ENCODE measurements at places on chromosomes 1 and 21.
A peak's percentile ranks its signal among the peaks of the same experiment; 100 is the strongest.

- DNase-seq, result no peak
Observed at GRCh38 chr1:178986204-178986603, 39.5 kb upstream of the FAM20B start.

DNA sequence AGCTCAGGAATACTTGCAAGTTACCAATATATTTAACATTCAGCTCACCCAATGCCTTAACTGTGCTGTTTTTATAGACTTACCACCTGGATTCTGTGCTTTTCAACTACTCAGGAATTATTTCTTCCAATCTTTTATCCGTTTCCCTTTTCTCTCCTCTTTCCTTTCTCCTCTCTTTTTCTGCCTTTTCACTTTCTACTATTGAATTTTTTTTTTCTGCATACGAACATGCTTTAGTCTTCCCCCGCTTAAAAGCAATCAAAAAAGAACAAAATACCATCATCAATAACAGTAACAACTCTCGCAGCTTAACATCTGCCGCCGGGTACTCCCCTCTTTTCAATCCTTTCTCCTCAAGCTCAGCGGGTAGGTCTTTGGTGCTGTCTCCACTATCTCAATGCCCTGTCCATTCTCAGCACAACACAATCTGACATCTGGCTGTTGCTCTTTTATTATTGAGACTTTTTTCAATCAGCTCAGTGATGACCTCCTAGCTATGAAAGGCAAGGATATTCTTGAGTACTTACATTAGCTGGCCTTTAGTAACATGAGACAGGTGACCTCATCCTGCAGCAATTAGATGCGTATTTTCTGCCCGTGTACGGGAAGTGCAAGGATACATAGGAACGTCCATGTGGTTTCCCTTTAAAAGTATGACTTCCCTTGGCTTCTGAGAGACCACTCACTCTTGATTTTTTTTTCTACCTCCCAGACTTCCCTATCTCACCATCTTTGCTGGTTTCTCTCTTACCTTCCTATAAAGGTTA is 40.2 kb upstream of the SIPA1L2 start:
- DNase-seq, result no peak

DNA sequence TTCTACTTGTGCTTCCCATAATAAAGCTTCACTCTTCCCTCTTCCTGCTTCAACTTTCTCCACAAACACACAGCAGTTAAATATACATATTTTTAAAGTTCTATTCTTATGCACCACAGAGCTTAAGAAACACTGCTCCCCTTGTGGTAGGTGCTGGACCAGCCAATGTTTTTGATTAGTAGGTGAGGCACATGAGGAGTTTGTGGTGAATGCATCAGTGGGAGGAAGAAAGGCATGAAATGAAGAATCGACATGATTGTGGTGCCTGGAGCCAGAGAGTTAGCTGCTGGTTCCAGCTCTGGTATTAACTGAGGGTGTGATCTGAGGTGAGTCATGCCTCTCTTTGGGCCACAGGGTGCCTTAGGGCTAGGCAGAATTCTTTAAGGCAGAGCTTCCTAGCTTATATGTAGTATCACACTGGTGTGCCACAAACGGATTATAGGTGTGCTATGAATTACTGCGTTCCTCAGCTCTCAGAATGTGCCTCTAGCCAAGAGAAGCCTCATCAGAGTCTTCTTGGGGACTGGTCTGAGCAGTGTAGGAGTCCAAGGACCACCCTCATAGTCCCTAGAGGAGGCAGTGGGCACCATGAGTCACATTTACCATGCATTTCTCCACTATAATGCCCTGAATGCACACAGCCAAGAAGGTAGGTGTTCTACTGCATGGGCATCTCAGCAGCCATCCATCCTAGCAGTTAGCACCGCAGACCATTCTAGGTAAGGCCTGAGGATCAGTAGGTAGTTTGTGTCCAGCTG is 97.4 kb upstream of the SGIP1 start:
- peak; percentile 8 for DNase-seq

GRCh38 chr1:206684478-206685333 is at the start of gene MAPKAPK2:
TSS of gene MAPKAPK2 (plus strand) at chr1:206684905. CDS start at chr1:206685230, 325 bp downstream.
- peak; percentile 99 for DNase-seq

- DNase-seq, result no peak
Observed at GRCh38 chr1:65026235-65026634, 59.9 kb upstream of the JAK1 start.

DNA sequence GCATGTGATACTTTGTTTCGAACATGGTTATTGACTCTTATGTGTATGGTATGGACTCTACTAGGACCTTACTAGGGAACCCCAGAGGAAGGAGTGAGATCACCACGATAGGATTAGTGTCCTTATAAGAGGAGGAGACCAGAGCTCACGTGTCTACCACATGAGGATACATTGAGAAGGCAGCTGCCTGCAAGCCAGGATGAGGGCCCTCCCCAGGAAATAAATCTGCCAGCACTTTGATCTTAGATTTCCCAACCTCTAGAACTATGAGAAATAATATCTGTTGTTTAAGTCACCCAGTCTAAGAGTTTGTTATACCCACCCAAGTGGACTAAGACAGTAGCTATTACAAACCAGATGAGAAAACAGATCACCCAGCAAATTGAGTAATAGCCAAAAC is 559.3 kb upstream of the USP24 start:
- no peak for DNase-seq

GRCh38 chr21:35981514-35982070 is 78.7 kb downstream of the SETD4 start:
- no peak for DNase-seq

DNA sequence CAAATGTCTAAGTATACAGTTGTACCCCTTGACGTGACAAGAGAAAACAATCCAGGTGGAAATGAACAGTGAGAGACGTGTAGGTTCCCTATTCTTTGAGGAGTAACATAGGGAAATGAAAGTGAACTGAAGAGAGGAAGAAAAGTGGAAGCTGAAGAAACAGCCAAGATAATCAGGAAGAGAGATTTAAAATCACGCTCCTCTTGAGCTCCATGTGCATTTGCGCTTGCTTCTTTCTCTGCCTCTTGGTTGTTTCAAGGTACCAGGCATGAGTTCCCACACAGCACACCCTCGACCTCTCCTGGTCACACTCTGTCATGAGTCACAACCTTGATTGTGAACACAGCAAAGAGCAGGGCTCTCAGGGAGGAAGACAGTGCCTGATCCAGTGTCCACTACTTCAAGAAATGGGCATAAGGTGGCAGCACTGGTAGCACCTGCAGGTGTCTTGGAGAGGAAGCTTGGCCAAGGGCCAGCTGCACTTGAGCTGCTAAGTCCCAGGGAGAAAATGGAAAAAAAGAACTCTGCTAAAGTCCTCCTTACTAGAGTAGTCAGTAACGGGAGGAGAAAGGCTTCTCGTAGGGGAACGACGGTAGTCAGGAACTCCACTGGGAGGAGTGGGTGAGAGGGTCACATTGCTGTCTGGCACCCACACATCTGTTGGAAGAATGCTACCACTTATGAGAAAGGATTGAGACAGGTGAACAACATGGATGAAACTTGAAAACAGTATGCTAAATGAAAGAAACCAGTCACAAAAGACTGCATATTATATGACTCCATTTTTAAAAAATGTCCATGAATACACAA is 18.3 kb upstream of the ARID1A start:
- DNase-seq, result peak; percentile 78

DNA sequence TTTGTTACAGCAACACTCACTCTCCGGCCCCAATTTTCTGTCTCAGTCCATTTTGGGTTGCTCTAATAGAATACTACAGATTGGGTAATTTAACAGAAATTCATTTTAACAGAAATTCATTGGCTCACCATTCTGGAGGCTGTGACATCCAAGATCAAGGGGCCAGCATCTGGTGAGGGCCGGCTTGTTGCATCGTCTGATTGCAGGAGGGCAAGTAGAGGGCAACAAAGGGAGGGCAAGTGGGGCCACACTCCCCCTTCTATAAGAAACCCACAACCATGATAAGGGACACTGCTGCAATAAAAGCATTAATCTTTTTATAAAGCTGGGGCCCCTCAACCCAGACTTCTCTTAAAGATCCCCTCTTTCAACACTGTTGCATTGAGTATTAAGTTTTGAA is 260.1 kb upstream of the TMPRSS15 start:
- DNase-seq, result no peak

DNA sequence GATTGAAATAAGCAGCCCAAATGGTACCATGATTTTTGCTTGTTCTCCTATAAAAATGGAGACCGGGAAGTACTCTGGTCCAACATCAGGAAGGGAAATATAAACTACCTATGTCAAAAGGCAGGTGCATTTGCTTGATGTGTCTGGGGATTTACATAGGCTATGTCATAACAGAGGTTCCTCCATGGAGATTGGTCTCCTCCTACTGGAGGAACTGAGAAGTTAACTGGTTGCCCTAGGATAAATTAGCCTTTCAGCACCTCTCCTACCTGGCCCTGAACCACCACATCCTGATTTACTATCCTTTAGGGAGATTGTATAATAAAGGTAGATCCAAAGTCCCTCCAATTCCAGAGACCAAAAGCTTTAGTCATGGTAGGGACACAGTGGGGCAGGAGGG is 1109.3 kb upstream of the B3GALT2 start:
- peak; percentile 3 for DNase-seq

GRCh38 chr1:22627331-22627730 is 9.1 kb upstream of the C1QA start:
- no peak for DNase-seq

- DNase-seq, result no peak
Observed at GRCh38 chr1:222750651-222751050, 13.6 kb downstream of the FAM177B start.

DNA sequence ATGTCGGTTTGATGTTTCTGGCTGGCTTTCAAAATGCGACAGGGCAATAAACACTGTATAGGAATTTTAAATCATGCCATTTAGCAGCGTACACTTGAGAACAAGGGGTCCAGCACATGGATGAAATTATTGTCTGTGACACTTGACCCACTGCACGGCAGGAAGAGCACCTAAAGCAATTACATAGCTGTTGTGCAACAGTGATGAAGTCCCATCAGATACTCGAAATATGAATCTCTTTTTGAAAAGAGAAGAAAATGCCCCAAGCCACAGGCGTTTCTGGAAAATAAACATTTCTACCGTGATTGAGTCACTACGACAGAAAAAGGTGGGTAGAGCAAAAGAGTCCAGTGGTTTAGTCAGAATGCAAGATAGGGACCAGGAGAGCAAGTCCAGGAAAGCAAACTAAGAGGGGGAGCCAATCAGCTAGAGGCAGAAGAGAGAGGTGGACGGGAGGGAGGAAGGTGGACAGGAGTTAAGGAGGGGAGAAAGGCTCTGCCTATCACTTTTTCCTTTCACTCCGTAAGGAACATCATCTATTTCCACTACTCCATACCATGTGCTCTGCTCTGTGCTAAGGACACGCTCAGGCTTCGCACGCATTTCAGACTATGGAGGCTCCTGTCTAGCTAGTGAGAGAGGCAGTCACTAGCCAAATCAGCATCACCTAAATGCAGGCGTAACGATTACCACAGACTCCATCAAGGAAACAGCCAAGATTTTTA is 6.4 kb downstream of the DSCAM start:
- no peak for DNase-seq

- no peak for DNase-seq
Observed at GRCh38 chr1:187685333-187685732, 856.6 kb downstream of the PLA2G4A start.

DNA sequence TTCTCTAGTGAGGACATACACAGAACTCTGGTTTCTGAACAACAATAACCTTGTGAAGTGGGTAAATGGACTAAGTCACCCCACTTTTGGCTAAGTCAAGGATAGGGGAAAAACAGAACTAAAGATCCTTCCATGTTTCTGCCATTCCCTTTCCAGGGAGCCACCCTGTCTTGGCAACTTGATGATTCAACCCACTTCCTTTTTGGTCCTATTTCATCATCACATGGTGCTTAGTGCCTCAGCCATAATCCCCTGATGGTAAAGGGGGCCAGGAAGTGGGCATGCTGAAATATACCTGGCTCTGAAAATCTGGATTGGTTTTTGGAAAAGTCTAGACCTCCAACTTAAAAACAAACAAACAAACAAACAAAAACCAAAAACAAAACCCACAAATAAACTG is 206.4 kb upstream of the FOXD3 start:
- no peak for DNase-seq

GRCh38 chr1:14662116-14662515 is 63.6 kb downstream of the KAZN start:
- DNase-seq, result no peak

DNA sequence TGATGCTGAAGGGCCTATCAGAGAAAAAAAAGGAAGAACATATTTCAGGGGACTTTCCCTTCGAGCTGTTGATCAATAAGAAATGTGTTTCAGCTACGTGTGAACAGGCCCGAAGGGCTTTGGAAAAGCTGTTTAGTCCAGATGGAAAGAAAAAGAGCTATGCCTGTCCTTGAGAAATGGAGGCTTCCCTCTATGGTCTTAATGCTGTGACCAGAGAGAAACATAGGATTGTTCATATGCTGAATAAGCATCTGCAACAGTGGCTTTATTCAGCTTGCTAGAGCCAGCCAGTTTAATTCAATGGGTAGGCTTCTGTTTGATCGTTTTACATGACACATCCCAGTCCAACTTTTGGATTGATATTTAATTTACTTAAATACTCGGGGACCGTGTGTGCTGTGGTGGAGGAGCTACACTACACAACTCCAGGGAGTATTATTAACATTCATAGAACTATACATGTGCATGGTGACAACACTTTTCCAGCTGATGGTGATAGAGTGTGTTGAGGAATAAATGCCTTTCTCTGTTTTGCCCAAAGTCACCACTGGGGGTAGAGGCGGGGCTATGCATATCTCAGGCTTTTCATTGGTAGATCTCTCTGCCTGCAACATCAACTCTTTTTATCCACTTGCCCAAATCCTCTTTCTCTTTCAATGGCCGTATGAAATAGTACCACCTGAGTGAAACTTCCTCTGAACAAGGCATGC is 106.7 kb upstream of the C8B start:
- DNase-seq, result no peak

DNA sequence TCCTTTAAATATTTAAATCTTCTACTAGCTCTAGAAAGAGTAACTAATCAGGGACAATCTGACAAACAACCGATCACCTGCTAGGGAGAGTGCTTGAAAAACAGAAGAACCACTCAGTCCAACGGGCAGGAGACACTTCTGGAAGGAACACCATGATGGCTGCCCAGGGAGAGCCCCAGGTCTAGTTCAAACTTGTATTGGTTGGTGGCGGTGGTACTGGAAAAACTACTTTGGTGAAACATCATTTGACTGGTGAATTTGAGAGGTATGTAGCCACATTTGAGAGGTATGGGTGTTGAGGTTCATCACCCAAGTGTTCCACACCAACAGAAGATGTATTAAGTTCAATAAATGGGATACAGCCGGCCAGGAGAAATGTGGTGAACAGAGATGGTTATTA is 4.8 kb upstream of the WDR47 start:
- no peak for DNase-seq

DNA sequence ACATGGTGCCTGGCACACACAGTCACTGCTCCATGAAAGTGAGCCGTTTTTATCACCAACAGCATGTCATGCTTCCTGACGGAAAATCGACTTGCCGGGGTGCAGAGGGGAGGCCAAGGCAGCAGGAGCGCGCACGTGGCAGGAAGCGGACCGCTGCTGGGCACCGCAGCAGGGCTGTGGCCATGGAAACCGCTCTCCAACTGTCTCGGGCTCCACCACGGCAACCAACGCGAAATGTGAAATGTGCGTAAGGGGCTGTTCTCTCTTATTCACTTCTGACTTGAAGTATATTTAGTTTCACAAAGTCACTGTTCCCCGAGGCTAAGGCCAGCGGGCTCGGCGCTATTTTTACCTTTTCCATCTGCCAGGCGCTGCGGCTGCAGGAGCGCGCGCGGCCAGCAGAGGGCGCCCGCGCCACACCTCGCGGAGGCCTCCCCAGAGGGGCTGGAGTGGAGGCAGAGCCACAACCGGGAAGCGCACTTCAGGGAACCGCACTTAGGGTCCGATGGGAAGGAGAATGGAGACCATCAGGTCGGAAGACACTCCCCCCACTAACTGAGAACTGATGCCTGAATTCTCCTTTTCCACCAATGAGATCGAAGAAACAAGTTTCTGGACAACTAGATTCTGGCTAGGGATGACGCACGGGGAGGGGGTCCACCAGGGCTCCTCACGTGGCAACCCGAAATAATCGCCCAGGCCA is 19.7 kb downstream of the RCC2 start:
- DNase-seq, result peak; percentile 98

Data from H7 (cell line).